Brain (organoid and tissue), 16 donors: ENCODE measurements at places on chromosomes 3 and 15. TPM values are rescaled to one million over a fixed set of nuclear protein-coding genes. Genes with fewer than 3 reads are reported as not detected.

Gene GALNT15
- polyA plus RNA-seq, result 23.6 TPM

Gene WDR93
- 0.32 TPM for polyA plus RNA-seq

Gene ADIPOQ
- not detected for polyA plus RNA-seq

Gene CCR1
- polyA plus RNA-seq, result 1.3 TPM

Gene SLC25A38
- polyA plus RNA-seq, result 23.9 TPM

Gene ANKRD34C
- 0.20 TPM for polyA plus RNA-seq

Gene PROK2
- polyA plus RNA-seq, result not detected

Gene PPP1R2
- polyA plus RNA-seq, result 20.7 TPM

Gene ECE2
- 9.5 TPM for polyA plus RNA-seq

Gene TGM5
- not detected for polyA plus RNA-seq

Gene SLC22A13
- not detected for polyA plus RNA-seq

Gene IL5RA
- polyA plus RNA-seq, result 8.1 TPM

Gene IL12A
- 0.34 TPM for polyA plus RNA-seq

Gene GOLGA8J
- not detected for polyA plus RNA-seq

Gene KBTBD12
- polyA plus RNA-seq, result 3.0 TPM

Gene CCR5
- polyA plus RNA-seq, result 0.08 TPM

Gene RETNLB
- not detected for polyA plus RNA-seq

Gene ASTE1
- 4.8 TPM for polyA plus RNA-seq

Gene EXD1
- 0.10 TPM for polyA plus RNA-seq

Gene KBTBD13
- polyA plus RNA-seq, result not detected

Gene PTPRG
- polyA plus RNA-seq, result 7.4 TPM

Gene ISG20
- polyA plus RNA-seq, result 6.4 TPM

Gene NUP210
- polyA plus RNA-seq, result 24.7 TPM

Gene PYGO1
- polyA plus RNA-seq, result 0.95 TPM

Gene GABRB3
- 61.1 TPM for polyA plus RNA-seq

Gene FBXW12
- polyA plus RNA-seq, result not detected

Gene SNRPN
- polyA plus RNA-seq, result 472 TPM

Gene DNAH1
- polyA plus RNA-seq, result 1.8 TPM

Gene AHSG
- polyA plus RNA-seq, result not detected

Gene ZPLD1
- polyA plus RNA-seq, result not detected

Gene CCDC80
- polyA plus RNA-seq, result 3.2 TPM
